Activated naive CD8-positive, alpha-beta T cell treated with anti-CD3 and anti-CD28 coated beads, Interleukin-2, amount 10 ng/mL, durations not matched to agents 7 days and 5 days (primary cell): ENCODE measurements at places on chromosomes 3 and 15. TPM values are rescaled to one million over a fixed set of nuclear protein-coding genes. Genes with fewer than 3 reads are reported as not detected.

ITPKA gene
- not detected for total RNA-seq

WDR49 gene
- total RNA-seq, result not detected

DMXL2 gene
- total RNA-seq, result 8.7 TPM

TSC22D2 gene
- total RNA-seq, result 15.8 TPM

DNA sequence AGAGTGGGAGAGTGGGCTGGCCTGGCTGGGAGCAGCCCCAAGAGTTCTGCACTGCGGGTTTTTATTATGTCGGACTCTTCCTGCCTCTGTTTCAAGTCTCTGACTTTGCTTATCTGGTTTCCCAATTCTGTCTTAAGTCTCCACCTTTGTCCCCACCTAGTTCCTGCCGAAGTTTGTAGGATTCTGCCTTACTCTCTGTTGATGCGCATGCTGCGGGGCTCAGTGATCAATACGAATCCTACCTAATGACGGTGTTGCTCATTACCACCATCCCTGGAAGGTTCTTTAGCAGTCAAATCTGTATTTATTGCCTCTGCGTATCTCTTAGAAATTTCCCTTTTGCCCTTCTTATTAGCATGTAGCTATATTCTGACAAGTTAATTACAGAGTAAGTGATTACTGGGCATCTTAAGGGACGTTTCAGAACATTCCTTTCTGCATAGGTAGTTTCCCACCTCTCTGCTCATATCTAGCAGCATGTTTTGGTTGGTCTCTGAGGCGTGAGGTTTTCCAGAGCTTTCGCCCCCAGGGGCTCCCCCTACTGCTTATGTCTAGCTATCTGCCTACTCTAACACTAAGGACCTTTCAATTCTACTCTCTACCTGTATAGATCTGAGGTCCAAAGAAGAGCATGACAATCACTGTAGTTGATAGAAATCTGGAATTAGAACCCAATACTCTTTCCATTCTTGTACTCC lies 236.0 kb upstream of the EIF1B start:
- H3K4me1 ChIP-seq, result no peaks in the 10 kb centered on the region
- no peaks in the 10 kb centered on the region for H3K36me3 ChIP-seq
- no peak overlapping the region for H3K27ac ChIP-seq
- H3K27me3 ChIP-seq, result peaks cover 7% of the 10 kb centered on the region
- H3K4me3 ChIP-seq, result no peak overlapping the region

GRCh38 chr3:44223299-44223698 lies 18.4 kb upstream of the TOPAZ1 start:
- no peak overlapping the region for H3K4me3 ChIP-seq
- DNase-seq, result no peak
- peaks cover 1% of the 10 kb centered on the region for H3K36me3 ChIP-seq
- peaks cover 37% of the 10 kb centered on the region for H3K27me3 ChIP-seq

DNA sequence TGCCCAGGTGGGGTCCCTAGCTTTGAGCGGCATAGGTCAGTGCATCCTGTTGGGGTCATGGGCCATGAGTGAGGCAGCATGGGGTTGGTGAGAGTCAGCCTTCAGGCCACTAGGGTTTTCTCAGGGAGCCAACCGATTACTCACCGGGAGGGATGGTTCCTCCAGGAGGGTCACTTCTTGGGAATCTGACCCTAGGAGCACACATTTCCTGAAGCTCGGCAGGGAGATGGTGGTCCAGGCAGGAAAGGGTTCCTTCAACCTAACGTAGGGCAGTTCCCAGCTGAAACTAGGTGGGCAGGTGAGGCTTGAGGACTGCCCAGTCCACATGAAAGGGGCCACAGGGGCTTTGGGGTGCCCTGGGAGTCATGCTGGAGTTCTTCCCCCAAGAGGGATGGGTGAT lies 218.0 kb downstream of the UBE3A start:
- H3K4me1 ChIP-seq, result no peaks in the 10 kb centered on the region
- H3K27me3 ChIP-seq, result no peaks in the 10 kb centered on the region
- H3K4me3 ChIP-seq, result no peak overlapping the region
- no peak for DNase-seq
- H3K27ac ChIP-seq, result no peak overlapping the region
